ENCODE measurements at places on chromosomes 11 and 22. TPM values are rescaled to one million over a fixed set of nuclear protein-coding genes. Genes with fewer than 3 reads are reported as not detected.

The KRTAP5-9 gene
- 0.35 TPM for total RNA-seq

The FXYD6 gene
- total RNA-seq: not detected

DNA sequence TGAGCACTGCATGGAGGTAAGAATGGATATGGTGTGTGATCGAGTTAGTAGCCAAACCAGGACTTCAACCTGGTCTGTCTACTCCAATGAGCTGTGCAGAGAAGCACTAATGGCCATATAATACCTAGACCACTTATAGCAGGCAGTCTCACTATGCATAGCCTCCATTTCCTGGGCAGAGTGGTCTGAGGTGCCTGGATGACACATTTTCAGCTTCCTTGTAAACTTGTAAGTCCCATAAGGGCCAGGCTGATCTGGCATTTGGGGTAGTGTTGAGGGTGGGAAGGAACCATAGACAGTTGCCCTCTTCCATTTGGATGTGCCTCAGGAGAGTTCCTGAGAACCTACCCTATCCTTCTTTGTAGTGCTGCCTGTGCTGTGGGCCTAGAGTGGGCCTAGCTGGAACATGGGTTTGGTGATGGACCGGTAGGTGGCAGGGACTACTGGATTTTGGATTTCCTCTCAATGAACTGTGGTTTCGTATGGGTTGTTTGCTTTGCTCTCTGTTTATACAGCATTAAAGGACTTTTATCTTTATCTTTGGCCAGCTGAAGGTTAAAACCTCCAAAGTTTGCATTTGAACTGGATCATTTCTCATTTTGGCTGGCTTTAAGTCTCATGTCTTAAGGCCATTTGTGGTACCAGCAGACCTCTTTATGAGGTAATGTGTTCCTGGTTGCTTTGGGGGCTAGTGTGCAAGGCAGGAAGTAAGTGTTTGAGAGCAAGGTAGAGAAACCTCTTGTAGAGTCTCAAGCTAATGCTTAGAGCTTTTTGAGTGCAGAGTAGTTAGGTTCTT lies 86.9 kb downstream of the STIM1 start:
- DNase-seq: peak; percentile 48
- H3K27ac ChIP-seq: peak overlapping the region; percentile 88
- H3K27me3 ChIP-seq: no peaks in the 10 kb centered on the region
- peaks cover 49% of the 10 kb centered on the region for H3K36me3 ChIP-seq
- peaks cover 82% of the 10 kb centered on the region for H3K4me1 ChIP-seq

- no peak for DNase-seq
- no peak overlapping the region for H3K4me3 ChIP-seq
- H3K4me1 ChIP-seq: peaks cover 13% of the 10 kb centered on the region
- H3K27me3 ChIP-seq: no peaks in the 10 kb centered on the region
- H3K27ac ChIP-seq: no peak overlapping the region
Observed at GRCh38 chr11:66882561-66883015, 25.7 kb downstream of the LRFN4 start.

The MYO7A gene
- 0.15 TPM for total RNA-seq

The TMPRSS6 gene
- total RNA-seq: 0.73 TPM

The SMTNL1 gene
- not detected for total RNA-seq

- no peaks in the 10 kb centered on the region for H3K36me3 ChIP-seq
- H3K4me1 ChIP-seq: no peaks in the 10 kb centered on the region
- no peak overlapping the region for H3K27ac ChIP-seq
- peaks cover 2% of the 10 kb centered on the region for H3K27me3 ChIP-seq
- DNase-seq: no peak
- no peak overlapping the region for H3K4me3 ChIP-seq
Observed at GRCh38 chr22:43777286-43777685, 34.8 kb downstream of the EFCAB6 start.

The STK33 gene
- 0.79 TPM for total RNA-seq

DNA sequence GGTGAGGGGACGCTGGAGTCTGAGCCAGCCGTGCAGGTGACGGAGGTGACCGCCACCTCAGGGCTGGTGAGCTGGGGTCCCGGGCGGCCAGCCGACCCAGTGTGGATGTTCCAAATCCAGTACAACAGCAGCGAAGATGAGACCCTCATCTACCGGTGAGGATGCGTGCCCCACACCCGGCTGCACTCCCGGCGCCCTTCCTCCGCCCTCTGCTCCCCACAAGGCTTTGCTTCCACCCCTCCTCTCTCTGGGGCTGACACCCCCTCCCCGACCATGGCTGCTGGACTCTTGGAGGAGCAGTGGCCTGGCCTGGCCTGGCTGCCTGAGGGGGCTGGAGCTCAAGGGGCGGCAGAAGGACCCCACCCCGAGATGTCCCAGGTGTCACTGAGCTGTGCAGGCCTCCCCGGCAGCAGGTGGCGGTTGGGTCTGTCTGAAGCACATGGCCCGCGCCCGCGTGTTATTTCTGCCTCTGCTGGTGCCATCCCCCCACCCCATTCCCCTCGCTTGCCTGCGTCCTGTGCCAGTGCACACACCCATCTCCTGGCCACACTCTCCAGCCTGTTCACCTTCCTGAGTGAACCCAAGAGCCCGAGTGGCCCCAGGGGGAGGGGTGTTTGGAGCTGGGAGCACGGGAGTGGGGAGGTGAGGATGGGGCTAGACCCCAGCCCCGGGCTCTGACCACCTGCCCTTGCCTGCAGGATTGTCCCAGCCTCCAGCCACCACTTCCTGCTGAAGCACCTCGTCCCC lies 2.2 kb downstream of the LRFN4 start:
- no peak for DNase-seq
- H3K4me3 ChIP-seq: no peak overlapping the region
- peaks cover 13% of the 10 kb centered on the region for H3K4me1 ChIP-seq
- H3K27ac ChIP-seq: no peak overlapping the region
- peaks cover 2% of the 10 kb centered on the region for H3K36me3 ChIP-seq

GRCh38 chr22:23269441-23270211 lies 89.3 kb downstream of the BCR start:
- H3K4me3 ChIP-seq: no peak overlapping the region
- peaks cover 10% of the 10 kb centered on the region for H3K4me1 ChIP-seq

The ASRGL1 gene
- 0.84 TPM for total RNA-seq

DNA sequence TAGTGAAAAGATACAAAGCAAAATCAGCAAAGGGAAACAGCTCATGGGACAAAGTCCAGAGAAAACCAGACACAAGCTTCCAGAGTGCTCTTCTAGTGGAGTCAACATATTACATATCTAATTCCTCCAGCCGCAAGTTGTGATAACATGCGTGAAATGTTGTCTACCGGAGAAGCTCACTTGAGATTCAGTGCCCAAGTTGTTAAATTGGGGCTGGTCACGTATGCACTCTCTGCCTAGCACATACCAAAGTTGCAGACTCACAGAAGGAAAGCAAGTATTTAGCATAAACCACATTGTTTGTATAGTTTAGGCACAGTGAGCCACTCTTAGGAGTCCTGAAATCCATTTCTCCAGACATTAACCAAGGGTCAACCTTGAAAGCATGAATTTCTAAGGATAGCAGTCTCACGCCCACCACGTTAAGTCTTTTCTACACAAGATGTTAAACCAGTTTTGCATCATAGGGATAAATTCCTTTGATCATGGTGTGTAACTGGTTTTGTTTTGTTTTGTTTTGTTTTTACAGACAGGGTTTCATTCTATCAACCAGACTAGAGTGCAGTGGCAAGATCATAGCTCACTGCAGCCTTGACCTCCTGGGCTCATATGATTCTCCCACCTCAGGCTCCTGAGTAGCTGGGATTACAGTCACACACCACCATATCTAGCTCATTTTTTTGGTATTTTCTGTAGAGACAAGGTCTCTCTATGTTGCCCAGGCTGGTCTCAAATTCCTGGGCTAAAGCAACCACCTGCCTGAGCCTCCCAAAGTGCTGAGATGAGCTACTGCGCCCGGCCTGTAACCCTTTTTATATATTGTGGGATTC lies 39.5 kb upstream of the EP300 start:
- no peak overlapping the region for H3K4me3 ChIP-seq
- H3K27me3 ChIP-seq: no peaks in the 10 kb centered on the region
- H3K36me3 ChIP-seq: no peaks in the 10 kb centered on the region
- no peak for DNase-seq
- H3K27ac ChIP-seq: no peak overlapping the region
- peaks cover 11% of the 10 kb centered on the region for H3K4me1 ChIP-seq

DNA sequence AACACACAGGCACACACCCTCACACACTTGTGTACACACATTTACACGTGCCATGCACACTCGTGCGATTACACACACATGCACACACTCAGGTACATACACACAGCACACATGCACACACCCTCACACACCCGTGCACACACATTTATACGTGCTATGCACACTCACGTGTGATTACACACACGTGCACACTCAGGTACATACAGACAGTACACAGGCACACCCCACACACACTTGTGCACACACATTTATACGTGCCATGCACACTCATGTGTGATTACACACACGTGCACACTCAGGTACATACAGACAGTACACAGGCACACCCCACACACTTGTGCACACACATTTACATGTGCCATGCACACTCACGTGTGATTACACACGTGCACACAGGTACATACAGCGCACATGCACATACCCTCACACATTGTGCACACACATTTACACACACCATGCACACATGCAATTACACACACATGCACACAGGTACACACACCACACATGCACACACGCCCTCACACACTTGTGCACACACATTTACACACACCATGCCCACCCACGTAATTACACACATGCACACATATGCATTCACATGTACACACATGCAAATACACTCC lies 4.6 kb downstream of the IFITM10 start:
- DNase-seq: no peak
- no peak overlapping the region for H3K4me3 ChIP-seq
- H3K27ac ChIP-seq: no peak overlapping the region
- no peaks in the 10 kb centered on the region for H3K36me3 ChIP-seq

The C11orf91 gene
- total RNA-seq: 0.25 TPM

The LIF gene
- total RNA-seq: 102 TPM

The SHANK3 gene
- 0.02 TPM for total RNA-seq

The SAA4 gene
- total RNA-seq: not detected

DNA sequence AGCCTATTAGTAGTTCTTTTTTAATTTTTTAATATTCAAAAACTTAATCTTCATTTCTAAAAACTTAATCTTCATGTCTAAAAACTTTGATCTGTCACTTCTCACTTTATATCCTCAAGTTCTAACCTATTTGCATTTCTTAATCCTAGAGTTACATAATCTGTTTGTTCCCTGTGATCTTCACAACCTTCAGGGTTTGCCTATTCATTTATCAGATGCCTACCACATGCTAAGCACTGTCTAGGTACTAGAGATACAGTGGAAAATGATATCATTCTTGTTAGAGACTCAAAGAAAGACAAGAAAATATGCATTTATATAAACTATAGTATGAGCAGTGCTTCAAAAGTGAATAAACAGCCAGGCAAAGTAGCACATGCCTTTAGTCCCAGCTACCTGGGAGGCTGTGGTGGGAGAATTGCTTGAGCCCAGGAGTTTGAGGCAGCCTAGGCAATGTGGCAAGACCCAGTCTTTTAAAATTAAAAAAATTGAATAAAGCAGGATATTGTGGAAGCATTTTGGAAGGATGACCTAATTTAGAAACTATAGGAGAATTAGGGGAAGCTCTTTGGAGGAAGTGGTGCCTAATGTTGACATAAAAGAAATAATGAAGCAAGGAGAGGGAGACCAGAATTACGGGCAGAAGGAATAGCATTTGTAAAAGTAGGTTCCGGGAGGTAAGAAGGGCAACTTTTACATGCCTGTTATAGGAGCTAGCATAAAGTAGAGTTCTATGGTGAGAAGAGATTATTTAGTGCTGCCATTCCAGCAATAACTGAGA lies 54.4 kb upstream of the GRK2 start:
- H3K27me3 ChIP-seq: no peaks in the 10 kb centered on the region
- no peak for DNase-seq
- H3K4me1 ChIP-seq: peaks cover 9% of the 10 kb centered on the region
- H3K36me3 ChIP-seq: peaks cover 41% of the 10 kb centered on the region
- H3K4me3 ChIP-seq: no peak overlapping the region
- H3K27ac ChIP-seq: no peak overlapping the region

The SCN4B gene
- not detected for total RNA-seq

DNA sequence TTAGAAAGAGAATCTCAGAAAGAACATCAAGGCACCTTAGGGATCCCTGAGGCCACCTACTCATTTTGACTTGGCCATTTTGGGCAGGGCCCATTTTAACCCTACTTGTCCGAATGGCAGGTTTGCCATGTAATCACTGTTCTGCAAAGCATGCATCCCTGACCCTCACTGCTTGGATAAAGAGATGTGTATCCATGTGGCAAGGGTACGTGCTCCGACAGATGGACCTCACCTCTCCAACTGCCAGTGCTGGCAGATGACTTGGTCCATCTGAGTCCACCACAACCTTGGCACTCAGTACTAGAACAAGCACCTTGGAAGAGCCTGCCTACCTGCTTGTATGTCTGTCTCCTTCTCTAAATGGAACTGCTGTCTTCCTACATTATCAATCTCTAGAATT lies 139.4 kb downstream of the SPATA19 start:
- no peaks in the 10 kb centered on the region for H3K4me1 ChIP-seq
- H3K27me3 ChIP-seq: peaks cover 3% of the 10 kb centered on the region
- no peaks in the 10 kb centered on the region for H3K36me3 ChIP-seq
- DNase-seq: no peak
- H3K27ac ChIP-seq: no peak overlapping the region
- no peak overlapping the region for H3K4me3 ChIP-seq

- H3K27ac ChIP-seq: no peak overlapping the region
- peaks cover 28% of the 10 kb centered on the region for H3K27me3 ChIP-seq
- no peak overlapping the region for H3K4me3 ChIP-seq
- no peak for DNase-seq
- H3K4me1 ChIP-seq: no peaks in the 10 kb centered on the region
Observed at GRCh38 chr11:36091256-36091811, 147.5 kb downstream of the LDLRAD3 start.

The DCDC1 gene
- not detected for total RNA-seq

Data from activated CD4-positive, alpha-beta T cell treated with anti-CD3 and anti-CD28 coated beads, Interleukin-2, amount 10 ng/mL, durations not matched to agents 7 days and 5 days (primary cell).